ENCODE measurements at places on chromosomes 11 and 22.

DNA sequence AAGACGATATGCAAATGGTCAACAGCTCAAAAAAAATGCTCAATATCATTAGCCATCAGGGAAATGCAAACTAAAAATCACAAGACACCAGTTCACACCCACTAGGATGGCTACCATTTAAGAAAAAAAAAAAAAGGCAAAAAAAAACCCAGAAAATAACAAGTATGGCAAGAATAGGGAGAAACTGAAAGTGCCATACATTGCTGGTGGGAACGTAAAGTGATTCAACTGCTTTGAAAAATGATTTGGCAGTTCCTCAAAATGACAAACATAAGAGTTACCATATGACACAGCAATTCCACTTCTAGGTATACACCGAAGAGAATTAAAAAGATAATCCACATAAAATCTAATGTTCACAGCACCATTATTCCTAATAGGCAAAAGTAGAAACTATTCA lies 47.5 kb downstream of the PICALM start:
- no peak for DNase-seq

DNA sequence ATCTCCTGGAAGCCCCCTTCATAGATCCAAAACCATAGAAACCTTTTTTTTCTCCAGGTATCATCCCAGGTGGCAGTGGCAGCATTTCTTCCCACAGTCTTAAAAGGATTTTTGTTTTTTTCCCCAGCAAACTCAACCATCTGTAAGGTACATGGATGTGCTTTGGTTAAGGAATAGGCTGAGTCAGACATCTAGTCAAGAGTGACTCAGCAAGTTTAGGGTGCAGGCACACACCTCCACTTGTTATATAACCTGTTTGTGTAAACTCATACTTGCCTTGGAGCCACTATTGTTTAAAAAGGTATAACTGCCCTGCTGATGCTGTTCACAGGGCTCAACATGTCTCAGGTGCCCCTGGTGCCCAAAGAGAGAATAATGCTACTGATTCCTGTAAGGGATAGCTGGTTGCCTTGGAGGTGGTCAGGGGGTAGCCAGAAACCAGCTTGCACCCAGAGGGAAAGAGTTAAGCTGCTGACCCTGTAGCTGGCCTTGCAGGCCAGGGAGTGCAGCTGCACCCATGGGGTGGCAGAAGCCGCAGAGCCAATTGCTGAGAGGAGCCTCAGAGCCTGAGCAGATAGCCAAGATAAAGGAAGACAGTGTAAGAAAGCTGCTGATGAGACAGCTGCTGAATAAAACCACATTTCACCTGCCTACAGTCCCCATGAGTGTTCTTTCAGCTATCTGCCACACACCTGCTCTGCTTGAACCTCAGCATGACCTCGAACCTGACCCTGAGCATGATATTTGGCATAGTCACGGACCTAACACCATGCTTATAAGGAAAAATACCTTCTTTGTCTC lies 1726.1 kb upstream of the RAG2 start:
- no peak for DNase-seq

GRCh38 chr11:115377882-115378296 lies 126.3 kb downstream of the CADM1 start:
- DNase-seq, result no peak

GRCh38 chr22:38450234-38450797 lies 4.7 kb downstream of the KCNJ4 start:
- DNase-seq, result no peak

DNA sequence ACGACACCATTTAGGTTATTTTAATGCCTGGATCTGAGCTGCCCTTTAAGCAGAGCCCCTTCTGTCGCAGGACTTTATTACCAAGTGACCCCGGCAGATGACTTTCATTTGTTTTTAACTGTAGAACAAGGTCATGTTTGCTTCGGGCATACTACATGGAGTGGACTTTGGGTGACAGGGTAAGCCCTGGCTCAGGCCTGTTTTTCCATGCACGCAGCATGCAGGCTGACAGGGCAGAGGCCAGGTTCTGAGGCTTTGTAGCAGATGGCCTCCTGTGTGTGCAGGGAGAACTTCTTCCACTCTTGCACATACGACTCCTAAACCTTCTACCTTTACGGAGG lies 50.5 kb downstream of the SNX19 start:
- no peak for DNase-seq

DNA sequence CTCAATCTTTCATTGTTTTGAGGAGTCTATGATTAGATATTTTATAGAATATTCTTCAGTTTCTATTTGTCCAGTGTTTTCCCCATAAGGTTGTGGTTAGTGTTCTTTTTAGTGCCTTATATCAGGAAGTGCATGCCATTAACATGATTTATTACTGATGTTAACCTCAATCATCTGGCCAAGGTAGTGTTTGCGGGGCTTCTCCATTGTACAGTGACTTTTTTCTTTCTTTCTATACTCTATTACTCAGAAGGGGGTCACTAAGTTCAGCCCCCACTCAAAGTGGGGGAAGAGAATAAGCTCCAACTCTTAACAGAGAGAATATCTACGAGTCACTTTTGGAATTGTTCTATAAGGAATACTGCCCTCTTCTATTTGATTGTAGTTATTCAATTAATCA lies 415.8 kb downstream of the DYNC2H1 start:
- DNase-seq, result no peak

GRCh38 chr11:129881570-129882170 lies 13.7 kb downstream of the NFRKB start:
- DNase-seq, result peak; percentile 39

- DNase-seq, result peak; percentile 32
Observed at GRCh38 chr11:59551659-59552521, 40.6 kb downstream of the OR4D9 start.

DNA sequence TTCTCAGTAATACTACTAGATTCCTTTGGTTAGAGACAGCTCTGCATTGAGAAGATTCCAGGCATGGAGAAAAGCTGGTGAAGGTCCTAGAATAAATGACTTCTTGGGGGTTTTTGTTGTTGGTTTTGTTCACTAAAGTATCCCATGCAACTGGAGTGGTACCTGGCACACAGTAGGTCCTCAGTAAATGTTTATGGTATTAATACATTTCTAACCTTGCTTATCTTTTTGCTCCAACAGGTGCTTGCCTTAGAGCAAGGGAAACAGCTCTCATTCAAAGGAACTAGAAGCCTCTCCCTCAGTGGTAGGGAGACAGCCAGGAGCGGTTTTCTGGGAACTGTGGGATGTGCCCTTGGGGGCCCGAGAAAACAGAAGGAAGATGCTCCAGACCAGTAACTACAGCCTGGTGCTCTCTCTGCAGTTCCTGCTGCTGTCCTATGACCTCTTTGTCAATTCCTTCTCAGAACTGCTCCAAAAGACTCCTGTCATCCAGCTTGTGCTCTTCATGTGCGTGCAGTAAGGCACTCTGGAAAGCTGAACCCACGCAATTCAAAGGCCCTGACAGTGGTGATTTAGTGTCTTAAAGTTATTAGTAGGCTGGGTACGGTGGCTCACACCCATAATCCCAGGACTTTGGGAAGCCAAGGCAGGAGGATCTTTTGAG lies 2.0 kb downstream of the TMEM138 start:
- DNase-seq, result no peak

DNA sequence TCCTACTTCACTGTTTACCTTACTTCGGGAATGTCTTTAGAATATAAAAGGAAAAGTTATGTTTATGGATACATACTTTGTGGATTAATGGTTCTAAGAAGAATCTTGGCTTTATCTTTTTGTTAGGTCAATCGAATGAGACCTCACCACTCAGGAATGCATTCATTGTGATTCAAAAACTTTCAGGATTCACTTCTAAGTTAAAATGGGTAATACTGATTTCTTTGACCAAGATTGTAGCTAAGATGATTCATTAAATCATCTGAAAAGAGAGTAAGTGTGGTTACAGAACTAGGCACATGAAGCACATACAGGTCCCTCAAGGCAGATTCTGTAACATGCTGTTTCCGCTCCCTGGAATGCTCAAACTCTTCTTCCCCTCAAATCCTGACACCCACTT lies 716.4 kb downstream of the KCNA4 start:
- DNase-seq, result no peak

GRCh38 chr22:43185860-43186261 lies 1.1 kb downstream of the TTLL12 start:
- DNase-seq, result no peak

DNA sequence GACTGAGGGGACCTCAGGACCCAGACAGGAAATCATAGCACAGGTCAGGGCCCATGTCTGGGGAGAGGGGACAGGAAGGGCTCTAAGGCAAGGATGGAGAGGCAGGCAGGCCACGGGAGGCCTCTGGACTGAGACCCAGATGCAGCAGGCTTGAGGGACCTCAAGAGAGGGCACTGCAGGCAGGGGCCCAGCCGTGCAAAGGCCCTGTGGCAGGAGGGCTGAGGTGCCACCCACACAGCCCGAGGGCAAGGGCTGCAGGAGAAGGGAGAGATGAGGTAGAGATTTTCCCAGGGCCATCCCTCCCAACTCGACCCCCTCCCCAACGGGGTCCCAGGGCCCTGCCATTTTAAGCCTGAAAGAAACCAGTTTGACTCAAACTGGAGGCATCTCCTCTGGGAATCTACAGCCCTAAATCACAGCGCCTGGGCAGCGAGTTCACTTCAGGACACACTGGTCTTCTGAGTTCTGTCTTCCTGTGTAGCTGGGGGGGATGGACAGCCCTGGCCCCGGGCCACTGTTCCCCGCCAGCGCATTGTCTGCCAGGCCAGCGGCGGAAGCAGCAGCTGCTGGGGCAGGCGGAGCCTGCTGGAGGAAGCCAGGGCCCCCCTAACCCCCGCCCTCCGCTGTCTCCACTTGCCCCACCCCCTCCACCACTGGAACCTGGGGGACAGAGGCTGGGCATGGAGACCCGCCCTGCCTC lies 20.3 kb upstream of the WNT7B start:
- DNase-seq, result peak; percentile 22

GRCh38 chr11:14905104-14906033 lies 13.3 kb upstream of the CYP2R1 start:
- DNase-seq, result peak; percentile 81

DNA sequence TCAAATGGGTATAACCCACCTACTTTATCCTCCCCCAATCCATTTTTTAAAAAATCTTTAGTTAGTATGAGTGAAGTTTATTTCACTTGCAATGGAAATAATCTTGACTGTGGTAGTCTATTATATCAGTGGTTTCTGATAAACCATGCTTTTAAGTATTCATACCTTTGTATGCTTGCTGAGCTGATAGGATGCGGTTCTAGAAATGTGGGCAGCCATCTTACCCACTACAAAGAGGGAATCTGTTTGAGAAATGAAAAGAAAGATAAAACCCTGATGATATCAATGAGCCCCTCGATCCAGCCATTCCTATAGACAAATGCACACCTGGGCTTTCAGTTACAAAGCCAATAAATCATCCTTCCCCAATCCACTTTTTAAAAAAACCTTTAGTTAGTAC lies 13.8 kb upstream of the PVALB start:
- peak; percentile 20 for DNase-seq

GRCh38 chr11:57597461-57597915 lies at the start of gene SERPING1:
Gene SERPING1 (plus strand): TSS chr11:57597685. CDS start chr11:57598271, 586 bp downstream.
- no peak for DNase-seq

GRCh38 chr11:113279591-113279990 lies 34.8 kb upstream of the TTC12 start:
- no peak for DNase-seq

DNA sequence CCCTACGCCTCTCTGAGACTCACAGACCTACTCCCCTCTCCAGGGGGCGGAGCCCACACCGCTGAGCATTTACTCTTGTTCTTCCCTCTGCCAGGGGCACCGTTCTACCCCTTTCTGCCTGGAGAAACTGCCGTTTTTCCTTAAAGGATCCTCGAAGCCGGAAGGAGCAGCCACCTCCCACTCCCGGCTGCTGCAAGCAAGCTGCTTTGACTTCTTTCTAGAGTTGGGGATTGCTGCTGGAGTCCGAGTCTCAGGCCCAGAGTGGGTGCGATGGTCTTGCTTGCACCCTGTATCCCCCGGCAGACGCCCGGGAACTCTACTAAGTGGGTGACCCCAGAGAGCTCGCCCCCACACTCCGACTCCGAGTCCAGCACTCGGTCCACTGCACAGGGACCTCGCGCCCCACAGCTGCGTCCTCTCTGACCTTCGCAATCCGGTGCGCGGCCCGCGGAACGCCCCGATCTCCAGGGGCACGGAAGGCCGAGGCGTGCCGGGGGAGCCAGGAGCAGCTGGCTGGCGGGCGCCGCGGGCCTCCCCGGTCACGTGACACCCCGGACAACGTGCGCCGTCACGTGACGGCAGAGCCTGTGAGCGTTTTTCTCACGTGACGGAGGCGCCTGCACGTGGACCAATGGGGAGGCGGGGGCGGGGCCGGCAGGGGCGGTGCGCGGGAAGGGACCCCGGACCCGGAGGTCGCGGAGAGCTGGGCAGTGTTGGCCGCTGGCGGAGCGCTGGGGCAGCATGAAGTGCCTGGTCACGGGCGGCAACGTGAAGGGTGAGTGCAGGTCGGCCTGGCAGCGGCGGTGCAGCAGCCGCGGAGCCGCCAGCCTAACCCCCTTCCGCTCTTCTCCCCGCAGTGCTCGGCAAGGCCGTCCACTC lies at the start of gene RAD9A:
RAD9A (plus strand) TSS at position 683 of the 879 bp plus-strand sequence; CDS start at position 742, 59 bp downstream.
- peak; percentile 92 for DNase-seq

DNA sequence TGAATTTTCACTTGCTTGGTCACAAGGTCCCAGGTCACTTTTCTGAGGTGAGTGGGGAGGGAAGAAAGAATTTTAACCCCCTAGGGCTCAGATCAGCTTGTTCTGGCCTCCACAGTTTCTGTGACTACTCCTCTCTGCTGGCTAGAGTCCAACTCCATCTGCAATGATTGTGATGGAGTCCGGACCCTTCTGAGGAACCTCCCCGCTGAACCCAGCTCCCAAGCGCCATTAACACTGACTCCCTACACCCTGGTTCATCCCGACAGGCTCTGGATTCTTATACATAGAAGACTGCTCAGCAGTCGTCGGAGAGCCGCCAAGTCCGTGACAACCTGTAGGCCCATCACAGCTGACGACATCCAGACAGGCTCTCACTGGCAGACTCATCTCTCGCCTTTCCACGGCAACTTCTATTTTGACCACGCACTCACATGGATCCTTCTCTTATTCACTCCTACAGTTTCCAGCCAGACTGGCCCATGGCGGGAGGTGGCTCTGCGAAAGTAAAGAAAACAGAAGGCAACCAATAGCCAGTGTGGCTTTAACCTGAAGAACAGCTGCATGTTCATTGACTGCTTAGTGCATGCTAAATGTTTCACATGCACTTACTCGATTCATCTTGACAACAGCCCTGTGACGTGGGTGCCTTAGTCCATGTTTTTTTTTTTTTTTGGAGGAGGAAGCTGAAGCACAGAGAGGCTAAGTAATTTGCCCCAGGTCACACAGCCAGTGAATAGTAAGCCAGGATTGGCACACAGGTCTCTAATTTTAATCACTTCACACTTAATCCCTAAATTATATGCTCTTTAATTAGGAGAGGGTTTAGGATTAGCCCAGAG lies 68.0 kb upstream of the PRDM11 start:
- DNase-seq, result no peak
